ENCODE measurements at places on chromosomes 12 and 14.

- no peak overlapping the region for H3K4me3 ChIP-seq
- no peaks in the 10 kb centered on the region for H3K4me1 ChIP-seq
- H3K27ac ChIP-seq, result no peak overlapping the region
Measured at GRCh38 chr12:116333402-116333801, 55.9 kb upstream of the MED13L start.

GRCh38 chr12:7352661-7353060 is 48.8 kb downstream of the ACSM4 start:
- H3K27me3 ChIP-seq, result peaks cover 10% of the 10 kb centered on the region
- no peak overlapping the region for H3K27ac ChIP-seq
- H3K36me3 ChIP-seq, result no peaks in the 10 kb centered on the region
- DNase-seq, result no peak
- no peaks in the 10 kb centered on the region for H3K4me1 ChIP-seq

DNA sequence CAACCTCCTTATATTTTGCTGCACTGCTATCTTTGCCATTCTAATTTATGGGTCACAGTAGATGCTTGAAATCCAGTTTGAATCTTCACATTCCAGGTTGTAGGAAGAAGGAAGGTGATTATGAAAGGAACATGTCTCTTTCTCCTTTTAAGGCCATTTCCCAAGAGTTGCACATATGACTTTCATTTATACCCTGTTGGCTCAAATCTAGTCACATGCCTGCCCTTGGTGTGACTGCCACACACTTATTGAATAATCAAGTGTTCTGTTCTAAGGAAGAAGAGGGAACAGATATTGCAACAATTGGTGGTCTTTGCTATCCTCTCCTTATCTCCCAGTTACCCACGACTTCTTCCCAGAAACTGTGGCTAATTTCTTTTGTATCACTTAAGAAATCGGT is 404.3 kb downstream of the TMEM117 start:
- no peak overlapping the region for H3K4me3 ChIP-seq
- 0 out of 2 replicates have a peak, but pooled peaks cover 4% of the 10 kb centered on the region for H3K4me1 ChIP-seq
- H3K27ac ChIP-seq, result no peak overlapping the region
- H3K27me3 ChIP-seq, result no peaks in the 10 kb centered on the region
- no peak for DNase-seq

DNA sequence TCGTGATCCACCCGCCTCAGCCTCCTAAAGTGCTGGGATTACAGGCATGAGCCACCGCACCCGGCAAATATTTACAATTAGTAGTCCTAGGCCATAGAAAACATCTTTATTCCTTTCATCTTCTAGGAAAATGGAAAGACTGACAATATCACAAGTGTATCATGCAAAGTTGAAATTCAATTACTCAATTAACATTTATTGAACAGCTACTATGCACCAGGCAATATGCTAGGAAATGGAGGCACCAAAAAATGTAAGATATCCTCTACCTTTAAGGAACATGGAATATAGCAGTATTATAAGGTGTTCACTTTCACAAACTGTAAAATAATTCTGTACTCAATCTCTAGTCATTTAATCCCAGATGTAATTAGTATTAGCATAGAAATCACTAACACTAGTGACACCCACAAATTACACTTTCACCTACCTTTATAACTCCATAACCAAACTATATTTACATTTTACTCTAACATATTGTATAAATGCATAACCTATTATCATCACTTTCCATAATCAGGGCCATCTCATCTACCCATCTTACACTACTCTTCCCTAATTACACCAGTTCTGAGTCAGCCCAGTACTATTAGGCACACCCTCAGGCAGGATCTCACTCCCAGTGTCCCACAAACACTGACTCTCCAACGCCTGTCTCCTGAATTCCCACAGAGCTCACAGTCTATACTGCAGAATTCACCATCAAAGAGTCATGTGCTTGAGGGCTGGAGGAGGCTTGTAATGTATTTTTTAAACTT is 10.4 kb downstream of the CORO1C start:
- peaks cover 91% of the 10 kb centered on the region for H3K4me1 ChIP-seq
- DNase-seq, result peak; percentile 90
- H3K4me3 ChIP-seq, result peak overlapping the region; percentile 54
- no peaks in the 10 kb centered on the region for H3K27me3 ChIP-seq

Data from GM23248 (cell line).